ENCODE measurements at places on chromosomes 2 and 18.
A peak's percentile ranks its signal among the peaks of the same experiment; 100 is the strongest.

DNA sequence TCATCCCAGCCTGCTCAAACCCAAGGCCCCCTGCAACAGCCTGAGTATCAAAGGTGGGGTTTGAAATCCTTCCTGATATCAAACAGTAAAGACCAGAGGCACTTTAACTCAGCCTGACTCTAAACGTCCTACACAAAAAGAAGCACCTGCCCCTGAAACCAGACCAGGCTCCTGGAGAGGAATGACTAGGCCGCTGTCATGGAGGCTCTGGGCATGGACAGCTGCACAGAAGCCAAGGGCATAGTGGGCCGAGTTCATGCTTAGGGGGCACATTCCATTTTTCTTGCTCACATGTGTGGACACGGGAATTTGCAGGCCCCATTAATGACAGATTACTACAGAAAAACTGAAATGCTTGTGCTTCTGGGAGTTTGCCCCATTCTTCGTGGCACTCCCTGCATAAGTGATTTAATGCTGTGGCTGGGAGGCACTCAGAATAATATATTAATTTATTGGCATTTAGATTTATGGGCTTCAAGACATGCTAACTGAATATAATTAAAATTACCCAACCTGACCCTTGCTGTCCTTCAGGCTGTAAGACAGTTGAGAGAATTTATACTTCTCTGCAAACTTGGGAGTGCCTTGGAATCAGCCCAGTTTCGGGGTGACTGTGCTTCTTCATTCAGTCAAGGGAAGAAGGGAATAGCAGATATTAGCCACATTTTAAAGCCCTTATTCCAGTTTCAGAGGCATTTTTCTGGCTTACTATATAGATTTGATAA is 105.5 kb downstream of the GYPC start:
- no peak for DNase-seq

DNA sequence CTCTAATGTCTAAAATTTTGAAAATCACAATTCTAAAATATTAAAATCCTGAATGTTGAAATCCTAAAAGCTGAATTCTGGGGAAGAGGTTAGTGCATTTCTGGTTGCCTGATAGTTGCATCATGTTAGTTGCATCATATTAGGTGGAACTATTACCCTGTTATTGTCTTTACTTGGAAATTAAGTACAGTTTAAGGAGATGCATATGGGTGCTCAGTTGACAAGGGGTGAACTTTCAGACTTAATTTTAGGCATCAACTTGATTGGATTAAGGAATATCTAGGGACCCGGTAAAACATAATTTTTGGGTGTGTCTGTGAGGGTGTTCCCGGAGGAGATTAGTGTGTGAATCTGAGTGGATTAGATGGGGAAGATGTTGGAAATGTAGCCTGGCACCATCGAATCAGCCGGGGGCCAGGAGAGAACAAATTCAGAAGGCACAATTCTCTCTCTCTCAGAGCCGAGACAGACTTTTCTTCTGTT is 409.8 kb downstream of the PLCL1 start:
- DNase-seq: no peak

- no peak for DNase-seq
Measured at GRCh38 chr18:12606592-12607315, 51.2 kb downstream of the SPIRE1 start.

GRCh38 chr18:579238-579637 is 942 bp upstream of the CETN1 start:
- DNase-seq: no peak

GRCh38 chr2:101961338-101962191 is 30.2 kb upstream of the IL1R2 start:
- DNase-seq: peak; percentile 73

GRCh38 chr18:8477615-8478014 is 131.6 kb upstream of the RAB12 start:
- no peak for DNase-seq

- DNase-seq: no peak
Measured at GRCh38 chr2:172013396-172013795, 13.6 kb downstream of the METAP1D start.

- DNase-seq: no peak
Measured at GRCh38 chr18:22563164-22563583, 145.5 kb upstream of the CTAGE1 start.

- peak; percentile 27 for DNase-seq
Measured at GRCh38 chr18:3594760-3595368, 144.9 kb downstream of the TGIF1 start.

DNA sequence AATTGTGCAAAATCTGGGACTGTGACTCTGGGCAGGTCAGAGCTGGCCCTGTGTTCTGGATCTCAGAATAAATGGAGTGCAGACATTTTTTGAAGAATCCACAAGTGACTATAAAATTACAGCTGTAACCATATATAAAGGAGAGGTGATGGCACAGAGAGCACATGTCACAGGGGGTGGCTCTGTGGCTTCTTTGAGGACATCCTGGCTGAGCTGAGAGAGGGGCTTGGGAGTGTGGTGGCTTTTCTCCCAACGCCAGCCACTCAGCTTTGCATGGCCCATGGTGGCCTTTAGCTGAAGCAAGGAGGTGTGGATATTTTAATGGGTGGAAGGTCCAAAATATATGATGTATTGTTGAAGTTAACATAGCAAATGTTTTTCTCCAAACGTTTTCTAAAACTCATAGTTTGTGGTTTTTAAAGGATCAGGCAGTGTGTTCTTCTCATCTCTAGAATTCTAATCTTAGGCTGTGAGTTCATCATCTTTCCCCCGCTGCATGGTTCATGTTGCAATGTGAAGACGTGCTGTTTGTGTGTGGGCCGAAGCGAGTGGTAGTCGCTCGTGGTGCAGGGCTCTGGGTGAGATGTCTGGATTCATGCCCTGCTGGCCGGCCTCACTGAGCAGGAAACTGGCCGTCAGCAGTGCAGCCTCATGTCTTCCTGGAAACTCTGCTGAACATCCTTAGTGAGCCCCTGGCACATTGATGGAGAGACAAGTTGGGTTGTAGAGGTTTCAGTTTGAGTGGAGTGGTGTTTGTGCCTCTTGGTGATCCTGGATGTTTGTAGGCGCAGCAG is 109.9 kb downstream of the ZNF236 start:
- DNase-seq: no peak

- no peak for DNase-seq
Measured at GRCh38 chr18:79961527-79962291, 2.7 kb upstream of the HSBP1L1 start.

DNA sequence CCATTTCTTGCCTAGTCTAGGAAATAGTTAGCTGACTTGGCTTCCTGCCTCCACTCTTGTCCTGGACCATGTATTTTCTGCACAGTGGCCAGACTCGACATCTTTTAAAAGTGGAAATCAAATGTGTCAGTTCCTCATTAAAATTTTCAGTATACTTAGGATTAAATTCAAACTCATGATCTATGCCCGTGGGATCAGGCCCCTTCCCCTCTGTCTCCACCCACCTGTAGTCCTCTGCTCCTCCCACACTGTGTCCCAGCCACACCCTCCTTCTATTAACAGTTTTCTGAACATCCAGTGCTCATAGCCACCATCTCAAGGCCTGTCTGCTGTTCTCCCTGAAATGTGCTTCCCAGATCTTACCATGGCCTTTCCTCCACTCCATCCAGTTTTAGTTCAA is 13.3 kb downstream of the ARHGAP25 start:
- no peak for DNase-seq

Measured in bone marrow (tissue), 2 donors.